ENCODE measurements at places on chromosomes 5 and 9.

- no peak for DNase-seq
These were observed 63.9 kb downstream of the PRRT1B start for GRCh38 chr9:131609099-131609830.

DNA sequence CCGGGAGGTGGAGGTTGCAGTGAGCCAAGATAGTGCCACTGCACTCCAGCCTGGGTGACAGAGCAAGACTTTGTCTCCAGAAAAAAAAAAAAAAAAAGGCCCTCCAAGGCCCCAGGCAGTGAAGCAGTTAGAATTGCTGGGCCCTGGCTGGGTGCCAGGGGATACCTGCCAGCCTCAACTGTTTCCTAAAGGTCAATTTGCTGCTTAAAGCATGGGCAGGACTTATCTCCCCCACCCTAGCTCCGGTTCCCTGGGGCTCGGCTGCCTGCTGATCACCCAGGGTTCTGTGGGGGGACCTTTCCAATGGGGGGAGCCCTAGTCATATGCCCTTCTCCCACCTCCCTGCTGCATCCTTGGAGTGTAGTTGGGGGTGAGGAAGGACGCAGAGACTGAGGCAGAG, 25.7 kb downstream of the NCS1 start:
- no peak for DNase-seq

- DNase-seq = no peak
These were observed 7.8 kb downstream of the DMRT2 start for GRCh38 chr9:1057910-1058309.

DNA sequence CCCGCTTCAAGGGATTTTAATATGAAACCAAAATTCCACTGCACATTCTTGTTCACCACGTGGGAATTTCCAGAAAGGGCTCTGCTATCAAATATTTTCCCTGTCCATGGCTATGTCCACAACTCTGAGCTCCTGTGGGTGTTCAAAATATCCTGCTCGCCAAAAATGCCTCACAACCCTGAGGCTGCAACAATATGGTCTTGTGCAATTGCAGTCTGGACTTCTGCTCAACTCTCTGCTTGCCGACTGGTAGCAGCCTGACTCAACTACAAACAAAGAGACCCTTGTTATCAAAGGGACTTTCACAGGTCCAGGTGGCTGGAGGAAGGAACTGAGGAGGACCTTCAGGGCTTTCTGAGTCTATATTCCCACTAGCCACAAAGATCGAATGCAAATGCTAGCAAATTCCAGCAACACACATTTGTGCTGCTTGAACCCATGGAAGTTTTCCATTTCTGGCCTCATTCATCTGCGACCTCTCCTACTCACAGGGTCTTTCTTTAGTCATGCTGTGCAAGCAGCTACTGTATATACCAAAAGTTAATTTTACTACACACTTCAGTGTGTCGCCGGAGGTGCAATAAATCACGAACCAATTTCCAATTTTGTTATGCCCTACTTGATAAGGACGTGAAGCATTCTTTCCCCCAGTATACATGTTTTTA, 169.2 kb upstream of the SLC30A5 start:
- DNase-seq = no peak

- DNase-seq = no peak
These were observed 11.9 kb upstream of the FER start for GRCh38 chr5:108735790-108736189.

- DNase-seq = no peak
These were observed 39.3 kb upstream of the VDAC1 start for GRCh38 chr5:134043793-134044792.

DNA sequence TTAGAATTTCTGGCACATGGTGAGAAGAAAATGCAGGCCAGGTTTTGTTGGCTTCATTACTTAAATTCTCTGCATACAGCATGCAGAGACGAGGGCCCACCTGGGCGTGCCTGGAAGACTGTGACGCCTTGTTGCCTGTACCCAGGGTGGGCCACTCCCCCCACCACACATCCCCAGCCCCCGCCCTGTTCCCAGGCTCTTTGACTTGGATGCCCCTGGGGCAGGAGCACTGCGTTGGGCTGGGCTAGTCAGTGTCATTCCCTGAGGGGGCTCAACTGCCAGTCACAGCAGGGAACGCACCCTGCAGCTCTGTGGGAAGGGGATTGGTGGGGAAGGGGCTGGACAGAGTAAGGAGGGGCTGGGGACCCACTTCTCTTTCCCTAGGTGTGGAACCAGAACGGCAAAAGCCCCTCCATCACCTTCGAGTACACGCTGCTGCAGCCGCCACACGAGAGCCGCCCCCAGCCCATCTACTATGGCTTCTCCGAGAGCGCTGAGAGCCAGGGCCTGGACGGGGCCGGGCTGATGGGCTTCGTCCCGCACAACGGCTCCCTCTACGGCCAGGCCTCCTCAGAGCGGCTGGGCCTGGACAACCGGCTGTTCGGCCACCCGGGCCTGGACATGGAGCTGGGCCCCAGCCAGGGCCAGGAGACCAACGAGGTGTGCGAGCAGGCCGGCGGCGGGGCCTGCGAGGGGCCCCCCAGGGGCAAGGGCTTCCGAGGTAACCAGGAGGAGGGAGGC, 19.6 kb downstream of the ADAMTSL2 start:
- no peak for DNase-seq

DNA sequence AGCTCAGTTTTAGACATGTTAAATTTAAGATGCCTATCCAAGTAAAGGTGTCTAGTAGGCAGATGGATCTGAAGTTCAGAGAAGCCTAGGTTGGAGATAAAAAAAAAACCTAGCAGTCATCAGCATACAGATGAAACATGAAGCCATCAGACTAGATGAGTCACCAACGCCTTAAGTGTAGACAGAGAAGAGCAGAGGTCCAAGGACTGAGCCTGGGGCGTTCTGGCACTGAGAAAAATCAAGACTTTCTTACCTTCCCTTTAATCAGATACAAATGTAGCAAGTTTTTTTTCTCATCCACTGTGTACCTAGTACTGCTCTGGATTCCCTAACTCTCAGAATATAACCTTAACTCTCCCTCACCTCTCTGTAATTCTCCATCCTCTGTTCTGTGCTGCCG, 97.3 kb downstream of the SIL1 start:
- no peak for DNase-seq

DNA sequence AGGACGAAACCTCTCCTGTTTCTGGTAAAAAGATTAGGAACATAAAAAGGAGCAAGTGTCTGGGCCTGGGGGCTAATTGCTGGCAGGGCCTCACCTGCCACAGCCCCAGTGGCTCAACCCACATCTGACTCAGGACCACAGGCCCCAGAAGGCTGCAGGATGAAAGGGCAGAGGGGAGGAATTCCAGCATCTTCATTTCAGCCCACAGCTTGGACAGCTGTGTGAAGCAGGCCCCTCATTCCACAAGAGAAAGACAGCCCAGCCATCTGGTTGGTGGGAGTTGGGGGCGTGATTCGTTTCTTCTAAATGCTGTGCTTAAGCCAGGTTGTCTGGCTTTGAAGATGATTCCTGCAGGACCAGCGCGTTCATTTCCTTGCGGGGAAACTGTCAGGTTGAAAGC, 29.1 kb downstream of the NKX2-5 start:
- DNase-seq = no peak

GRCh38 chr9:84807870-84808390, 138.4 kb downstream of the NTRK2 start:
- DNase-seq = no peak

DNA sequence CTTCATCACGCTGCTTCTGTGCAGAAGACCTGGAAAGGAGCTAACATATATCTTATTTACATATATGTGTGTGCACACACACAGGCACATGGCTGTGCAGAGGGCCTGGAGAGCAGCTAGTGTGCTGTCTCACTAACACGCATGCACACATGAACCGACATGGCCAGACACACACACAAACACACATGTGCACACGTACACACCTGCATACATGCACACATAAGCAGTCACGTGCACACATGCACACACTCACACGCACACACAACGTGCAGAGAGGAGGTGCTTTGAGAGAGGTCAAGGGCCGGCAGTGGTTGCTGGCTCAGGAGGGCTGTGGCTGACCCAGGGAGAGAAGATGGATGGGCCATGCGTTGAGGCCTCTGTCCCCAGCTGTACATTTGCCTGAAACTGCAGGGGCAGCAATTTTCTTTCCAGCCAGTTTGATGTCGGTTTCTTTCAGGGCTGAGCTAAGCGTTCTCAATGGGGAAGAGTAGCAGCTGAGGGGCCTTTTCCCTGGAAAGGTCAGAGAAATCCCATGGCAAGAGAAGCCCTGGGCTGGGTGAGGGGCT, 66.7 kb downstream of the OLFM1 start:
- no peak for DNase-seq
